Stimulated activated CD4-positive, alpha-beta T cell treated with anti-CD3 and anti-CD28 coated beads, Interleukin-2, amount 100 ng/mL, for 24 hours (primary cell): ENCODE measurements at places on chromosomes 7 and 10.

- no peak for DNase-seq
Observed at GRCh38 chr10:133199488-133199885, 30.5 kb upstream of the UTF1 start.

- no peak for DNase-seq
Observed at GRCh38 chr10:11602919-11603523, 8.4 kb downstream of the USP6NL start.

GRCh38 chr7:148332191-148333186 is 258.1 kb upstream of the C7orf33 start:
- no peak for DNase-seq

- no peak for DNase-seq
Observed at GRCh38 chr10:25805986-25806385, 128.0 kb upstream of the MYO3A start.

DNA sequence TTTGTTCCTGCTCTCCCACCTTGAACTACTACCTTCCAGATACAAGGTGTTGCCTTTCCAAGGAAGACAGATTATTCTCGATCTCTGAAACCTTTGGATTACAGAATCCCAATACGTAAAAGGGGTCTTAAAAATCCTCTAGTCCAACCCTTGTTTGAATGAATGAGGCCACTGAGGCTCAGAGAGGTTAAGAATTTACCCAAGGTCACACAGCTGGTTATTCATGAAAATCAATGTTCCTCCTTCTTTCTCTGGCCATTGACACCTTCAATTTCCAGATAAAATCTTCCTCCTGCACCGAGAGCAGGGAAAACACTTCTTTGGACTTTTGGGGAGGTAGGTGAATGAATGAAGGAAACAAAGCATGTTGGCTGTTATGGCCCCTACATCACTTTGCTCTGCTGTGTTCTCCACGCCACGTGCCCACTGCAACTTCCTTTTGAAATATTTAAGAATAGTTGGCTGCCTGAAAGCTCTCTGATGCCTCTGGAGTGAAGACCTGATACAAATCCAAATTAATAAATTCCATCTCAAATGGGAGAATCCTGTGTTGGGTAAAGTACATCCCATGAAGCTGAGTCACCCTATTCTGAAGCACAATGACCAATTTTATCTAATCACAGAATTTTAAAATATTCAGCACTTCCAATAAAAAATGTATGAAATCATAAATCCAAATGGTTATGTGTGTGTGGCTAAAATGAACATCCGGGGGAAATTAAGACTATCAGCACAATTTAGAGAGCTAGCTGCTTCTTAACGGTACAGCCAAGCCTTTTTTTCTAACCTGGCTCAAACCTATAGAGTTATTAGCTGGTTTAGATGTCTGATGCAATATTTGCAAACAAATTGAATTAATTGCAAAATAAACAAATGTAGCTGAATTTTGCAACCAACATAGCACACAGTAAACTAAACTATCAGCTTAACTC is 7.3 kb downstream of the SVIL start:
- DNase-seq: no peak

DNA sequence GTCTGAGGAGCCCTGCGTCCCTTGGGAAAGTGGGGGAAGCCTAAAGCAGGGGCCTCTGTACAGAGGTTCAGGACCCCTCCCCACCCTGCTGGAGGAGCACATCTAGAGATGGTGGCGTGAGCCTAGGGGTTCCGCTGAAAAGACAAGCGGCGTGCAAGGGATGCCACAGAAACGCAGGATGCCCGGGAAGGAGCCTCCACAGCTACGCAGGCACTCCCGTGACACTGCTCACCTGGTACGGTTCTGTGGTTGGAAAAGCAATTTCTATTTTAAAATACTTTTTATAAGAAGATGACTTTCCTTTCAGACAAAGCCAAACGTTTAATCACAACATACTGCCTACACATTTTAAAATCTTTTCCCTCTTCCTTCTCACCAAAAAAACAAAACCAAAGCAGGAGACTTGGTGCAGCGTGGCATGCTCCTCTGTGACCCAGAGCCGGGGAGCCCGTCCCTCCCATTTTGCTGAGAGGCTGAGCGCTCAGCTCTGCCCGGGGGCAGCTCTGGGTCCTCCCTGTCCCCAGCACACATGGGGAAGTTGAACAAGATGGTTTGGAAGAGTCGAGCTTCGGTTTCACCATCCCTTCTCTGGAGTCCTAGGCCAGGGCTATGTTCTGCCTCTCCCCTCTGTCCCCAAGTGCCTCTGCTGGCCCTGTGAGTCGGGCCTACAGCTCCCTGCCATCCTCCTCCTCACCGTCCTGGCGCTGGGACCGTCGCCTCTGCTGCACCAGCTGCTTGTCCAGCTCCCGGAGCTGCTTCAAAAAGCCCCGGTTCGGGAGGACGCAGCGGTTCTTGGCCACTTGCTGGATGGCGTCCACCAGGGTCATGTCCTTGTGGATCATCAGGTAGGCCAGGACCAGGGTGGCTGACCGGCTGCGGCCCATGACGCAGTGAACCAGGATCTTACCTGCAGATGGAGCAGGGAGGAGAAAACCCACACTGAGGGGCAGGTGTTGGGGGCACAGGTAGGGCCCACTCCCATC is 74.0 kb upstream of the SAMD8 start:
- no peak for DNase-seq

- DNase-seq: no peak
Observed at GRCh38 chr7:48140001-48140681, 31.1 kb upstream of the ABCA13 start.

- peak; percentile 72 for DNase-seq
Observed at GRCh38 chr10:93813507-93814465, 56.0 kb downstream of the LGI1 start.

GRCh38 chr10:132713421-132714095 is 72.4 kb downstream of the NKX6-2 start:
- DNase-seq: no peak

DNA sequence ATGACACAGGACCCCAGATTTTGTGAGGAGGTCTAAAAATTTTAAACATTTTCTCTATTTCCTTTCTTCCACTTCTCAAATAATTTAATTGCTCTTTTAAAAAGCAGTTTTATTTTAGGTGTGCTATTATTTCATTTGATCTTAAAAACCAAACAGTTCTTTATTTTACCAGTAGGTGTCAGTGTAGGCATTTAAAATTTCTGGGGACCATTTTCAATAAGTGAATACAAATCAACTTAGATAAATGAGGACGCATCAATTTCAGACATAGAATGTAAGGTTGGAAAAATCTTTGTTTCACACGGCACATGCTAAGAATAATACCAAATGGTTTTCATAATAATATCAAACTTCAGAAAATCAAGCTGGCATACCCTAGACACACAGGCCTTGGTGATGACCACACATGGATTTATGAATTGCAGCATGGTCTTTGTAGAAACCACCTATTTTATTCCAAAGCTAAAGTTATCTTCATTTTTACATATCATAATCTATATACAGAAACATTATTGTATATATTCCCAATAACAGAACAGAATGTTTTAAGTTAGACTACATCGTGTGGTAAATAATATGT is 127.6 kb upstream of the SLC26A5 start:
- no peak for DNase-seq
